Fibroblast of mammary gland (primary cell): ENCODE measurements at places on chromosomes 12 and 14.
A peak's percentile ranks its signal among the peaks of the same experiment; 100 is the strongest.

DNA sequence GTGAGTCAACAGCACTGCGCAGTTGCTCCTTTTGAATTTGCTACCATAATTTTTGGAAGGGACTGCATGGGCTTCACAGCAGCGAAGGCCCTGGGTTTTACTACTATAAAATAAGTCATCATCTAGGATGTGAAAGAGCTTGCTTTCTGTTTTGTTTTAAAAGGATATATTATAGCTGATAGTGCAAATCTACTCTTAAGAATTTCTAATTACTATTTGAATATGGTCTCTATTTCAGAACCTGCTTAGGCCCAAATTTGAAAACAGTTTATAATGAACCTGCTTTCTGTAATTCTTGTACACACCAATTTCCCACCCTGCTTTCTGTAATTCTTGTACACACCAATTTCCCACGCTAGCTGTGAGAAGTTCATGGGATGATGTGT is 73.0 kb downstream of the SRGAP1 start:
- DNase-seq, result no peak

- peak; percentile 78 for DNase-seq
Observed at GRCh38 chr12:124480469-124481256, 86.7 kb downstream of the NCOR2 start.

DNA sequence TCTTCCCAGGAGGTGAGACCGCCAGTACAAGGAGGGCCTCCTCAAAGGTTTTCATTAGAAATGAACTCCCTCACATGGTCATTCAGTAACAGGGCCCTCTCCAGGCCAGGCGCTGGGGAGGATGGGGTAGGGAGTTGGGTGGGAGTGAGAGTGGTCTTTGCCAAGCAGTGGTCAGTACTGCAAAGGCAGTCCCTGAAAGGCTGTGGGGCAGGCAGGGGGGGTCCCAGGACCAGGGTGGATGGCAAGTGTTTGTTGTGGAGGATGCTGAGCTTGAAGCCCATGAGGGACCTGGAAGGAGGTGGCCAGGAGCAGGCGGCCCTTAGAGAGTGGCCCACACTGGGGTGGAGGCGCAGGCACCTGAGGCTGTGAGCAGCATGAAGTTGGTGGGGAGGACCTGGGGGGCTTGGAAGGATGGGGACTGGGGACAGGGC is 26.1 kb downstream of the CEP170B start:
- no peak for DNase-seq

GRCh38 chr12:97513950-97514349 is 51.3 kb downstream of the RMST start:
- DNase-seq, result no peak

GRCh38 chr12:70186436-70186835 is 56.8 kb upstream of the CNOT2 start:
- no peak for DNase-seq

DNA sequence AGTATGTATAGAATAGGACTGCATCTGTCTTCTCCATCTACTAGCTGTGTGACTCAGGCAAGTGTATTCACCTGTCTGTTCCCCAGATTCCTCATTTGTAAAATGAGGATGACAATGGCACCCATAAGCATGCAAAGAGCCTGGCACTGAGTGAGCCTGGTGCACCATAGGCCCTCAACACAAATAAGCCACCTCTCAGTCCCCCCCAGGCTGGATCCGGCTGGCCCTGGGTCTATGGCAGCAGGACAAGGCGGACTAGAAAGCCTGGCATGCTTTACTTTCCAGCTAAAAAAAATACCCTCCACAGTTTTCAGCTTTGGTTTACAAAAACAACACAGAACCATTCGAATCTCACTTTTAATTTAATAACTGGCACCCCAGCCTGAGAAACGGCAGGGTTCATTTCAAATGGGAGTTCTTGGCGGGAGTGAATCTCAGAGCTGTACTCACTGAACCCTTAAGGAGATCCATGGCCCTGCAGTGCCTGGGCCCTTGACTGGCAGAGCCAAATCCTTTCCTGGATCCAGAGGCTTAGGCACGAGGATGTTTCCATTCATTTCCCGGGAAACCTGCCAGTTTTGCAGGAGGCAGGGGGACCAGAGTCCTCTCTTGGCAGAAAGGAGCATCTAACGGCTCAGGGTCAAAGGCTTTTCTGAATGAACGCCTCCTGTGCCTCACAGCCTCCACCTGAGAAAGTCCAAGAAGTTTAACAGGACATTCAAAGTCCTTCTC is 17.7 kb downstream of the SYNE3 start:
- peak; percentile 47 for DNase-seq

DNA sequence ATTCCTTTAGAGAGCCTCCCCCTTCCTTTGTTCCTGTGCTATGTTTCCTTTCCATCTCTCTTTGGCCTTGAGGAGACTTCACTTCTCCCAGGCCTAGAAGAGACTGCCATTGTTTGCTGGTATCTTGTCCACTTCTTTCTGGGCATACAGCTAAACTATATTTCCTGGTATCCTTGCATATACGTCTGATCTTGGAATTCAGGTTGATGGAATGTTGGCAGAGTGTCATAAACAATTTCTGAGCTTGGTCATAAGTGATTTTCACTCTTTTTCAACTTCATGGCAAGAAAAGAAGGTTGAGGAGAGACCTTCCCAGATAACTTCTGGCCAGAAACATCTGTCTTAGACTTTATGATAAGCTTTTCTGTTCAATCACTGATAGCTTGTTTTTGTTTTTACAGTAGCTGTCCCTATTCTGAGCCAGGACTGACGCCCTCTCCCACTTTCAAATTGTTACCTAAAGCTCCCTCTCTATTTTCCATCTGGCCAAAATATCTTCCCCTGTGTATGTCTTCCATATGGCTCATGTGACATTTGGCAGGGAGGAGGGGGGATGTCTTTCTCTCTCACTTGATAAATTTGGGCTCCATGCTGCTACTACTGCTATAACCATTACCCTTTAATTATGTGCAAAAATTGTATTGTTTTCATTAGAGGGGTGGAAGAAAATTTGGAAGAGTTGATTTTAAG is 457.0 kb downstream of the ADAMTS20 start:
- no peak for DNase-seq
